ENCODE measurements at places on chromosomes 4 and X.

DNA sequence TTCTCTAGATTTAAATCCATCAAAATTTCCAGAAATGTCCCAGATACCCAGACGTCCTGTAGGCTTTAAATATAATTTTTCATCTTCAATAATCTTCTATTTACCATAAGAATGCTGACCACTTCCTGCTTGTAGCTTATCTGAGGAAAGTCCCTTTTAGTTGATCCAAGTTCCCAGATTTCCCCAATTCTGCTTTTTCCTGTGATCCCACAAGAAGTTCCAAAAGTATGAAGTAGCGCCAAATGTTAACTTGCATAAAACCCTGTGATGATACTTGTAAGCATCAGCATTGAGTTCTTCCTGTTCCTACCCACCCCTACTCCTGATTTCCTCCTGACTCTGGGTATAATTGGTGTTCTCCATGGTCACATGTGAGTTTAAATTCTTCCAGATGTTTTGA lies 10.6 kb upstream of the TLR8 start:
- DNase-seq: no peak

GRCh38 chr4:7843831-7844593 lies 95.6 kb downstream of the AFAP1 start:
- DNase-seq: no peak

DNA sequence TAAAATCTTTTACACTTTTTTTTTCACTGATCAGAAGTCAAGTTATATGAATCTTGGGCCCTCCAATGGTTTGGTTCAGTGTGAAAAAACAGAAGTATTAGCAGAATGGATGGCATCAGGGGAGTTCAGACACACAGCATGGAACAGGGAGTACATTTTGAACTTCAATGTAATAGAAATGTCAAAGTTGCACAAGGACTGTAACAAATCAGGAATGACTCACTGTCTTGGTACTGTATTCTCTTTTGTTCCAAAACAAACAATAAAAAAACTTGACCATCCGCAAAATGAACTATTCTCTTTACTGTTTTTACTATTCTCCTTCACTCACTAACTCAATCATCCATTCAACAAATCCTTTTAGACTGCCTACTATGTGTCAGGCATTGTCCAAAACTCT lies 401.0 kb downstream of the FSTL5 start:
- DNase-seq: no peak

DNA sequence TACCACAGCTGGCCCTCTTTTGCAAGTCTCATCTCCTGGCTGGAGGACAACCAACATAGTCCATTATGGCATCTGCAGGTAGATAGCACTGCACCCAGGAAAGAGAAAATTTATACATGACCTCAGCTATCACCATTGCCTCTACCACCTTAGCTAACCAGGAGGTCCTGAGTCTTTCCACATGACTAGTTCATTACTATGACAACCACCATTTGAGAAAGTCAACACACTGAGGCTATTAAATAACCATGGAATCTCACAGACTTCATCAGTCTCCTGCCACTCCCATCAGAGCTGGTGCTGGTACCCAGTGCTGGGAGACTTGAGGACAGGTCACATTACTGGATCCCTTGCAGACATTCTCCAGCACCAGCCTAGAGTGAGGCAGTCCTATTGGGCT lies 285.9 kb downstream of the GBA3 start:
- DNase-seq: no peak

- no peak for DNase-seq
Measured at GRCh38 chr4:20256381-20256881, 4.7 kb downstream of the SLIT2 start.

- no peak for DNase-seq
Measured at GRCh38 chrX:148574237-148574973, 74.0 kb downstream of the AFF2 start.

DNA sequence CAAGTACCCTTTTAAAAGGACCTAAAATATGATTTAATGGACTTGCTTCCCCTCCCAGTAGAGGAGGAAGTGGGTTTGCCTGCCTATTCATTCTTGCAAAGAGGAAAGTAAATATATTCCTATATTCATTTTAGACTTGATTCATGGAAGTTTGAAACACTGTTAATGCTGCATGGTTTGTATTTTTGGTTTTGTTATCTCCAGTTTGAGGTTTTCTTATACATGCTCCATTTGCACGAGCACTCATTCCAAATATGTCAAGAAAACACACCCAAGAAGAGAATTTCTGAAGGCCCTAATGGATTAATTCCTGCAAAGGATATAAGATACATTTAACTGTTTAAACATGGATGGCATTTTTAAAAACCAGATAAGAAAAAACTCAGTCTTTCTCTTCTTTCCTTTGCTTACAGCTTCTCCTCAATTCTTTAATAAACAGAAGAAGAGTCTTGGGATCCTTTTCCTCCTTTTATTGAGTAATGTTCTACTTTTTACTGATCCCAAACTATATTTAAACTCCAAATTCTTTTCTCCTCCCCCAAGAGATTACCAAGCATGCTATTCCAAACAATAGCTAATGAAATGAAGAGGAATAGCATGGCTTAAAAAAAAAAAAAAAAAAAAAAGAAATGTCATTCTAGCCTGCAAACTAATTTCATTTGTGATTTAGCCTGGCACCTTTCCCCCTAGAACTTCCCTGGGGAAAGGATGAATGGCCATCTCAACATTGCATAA lies 54.6 kb upstream of the LDB2 start:
- DNase-seq: no peak

DNA sequence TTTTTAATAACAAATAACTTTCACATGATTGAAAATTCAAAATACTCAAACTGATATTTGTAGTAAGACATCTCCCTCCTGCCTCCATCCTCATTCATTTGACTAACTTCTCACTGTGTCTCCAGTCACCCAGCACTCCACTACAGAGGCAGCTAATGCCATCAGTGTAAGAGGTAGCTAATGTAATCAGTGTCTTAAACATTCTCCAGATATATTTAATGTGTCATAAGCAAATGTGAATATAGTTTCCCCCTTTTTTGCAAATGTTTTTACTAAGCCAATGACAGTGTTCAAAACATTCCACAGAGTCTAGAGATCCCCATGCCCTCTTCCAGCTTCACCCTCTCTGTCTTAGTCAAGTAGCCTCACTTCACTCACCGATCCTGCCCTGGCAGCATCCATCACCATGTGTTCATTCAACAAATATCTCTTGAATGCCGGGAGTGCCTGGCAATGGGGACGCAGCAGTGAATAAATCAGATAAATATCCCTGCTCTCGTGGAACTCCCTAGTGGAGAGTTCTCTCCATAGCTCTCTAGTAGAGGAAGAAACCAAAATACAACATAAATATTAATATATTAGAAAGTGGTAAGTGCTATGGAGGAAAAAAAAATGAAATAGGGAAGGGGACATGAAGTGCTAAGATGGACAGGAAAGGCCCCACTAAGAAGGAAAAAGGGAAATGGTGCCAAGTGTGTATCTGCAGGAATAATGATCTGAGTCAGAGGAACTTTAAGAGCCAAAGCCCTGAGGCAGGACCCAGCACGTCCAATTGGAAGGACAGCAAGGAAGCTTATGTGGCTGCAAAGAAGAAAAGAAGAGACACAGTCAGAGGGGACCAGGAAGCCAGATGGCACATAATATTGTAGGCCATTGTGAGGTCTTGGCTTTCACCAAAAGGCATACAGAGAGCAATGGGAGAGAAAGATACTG lies 18.7 kb downstream of the SCFD2 start:
- no peak for DNase-seq

DNA sequence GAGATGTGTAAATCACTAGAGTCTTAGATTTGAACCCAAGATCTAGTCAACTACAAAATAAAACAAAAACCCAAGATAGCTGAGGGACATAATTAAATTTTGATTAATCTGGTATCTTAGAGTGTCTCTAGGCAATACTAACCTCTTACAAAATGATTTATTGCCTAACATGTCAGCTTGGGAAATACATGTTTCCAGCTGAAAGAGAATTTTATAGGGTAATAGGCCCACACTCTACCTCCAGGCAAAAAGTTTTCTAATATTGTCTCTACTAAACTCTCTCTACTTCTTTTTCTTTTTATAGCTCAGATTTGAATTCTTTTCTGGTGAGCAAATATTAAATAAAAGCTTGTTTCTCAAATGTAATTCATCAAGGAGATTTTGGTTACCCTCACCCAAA lies 263.2 kb downstream of the IL15 start:
- DNase-seq: no peak

GRCh38 chrX:15744181-15744867 lies 6.3 kb downstream of the CA5B start:
- no peak for DNase-seq

GRCh38 chrX:103124284-103124683 lies 31.3 kb upstream of the NXF3 start:
- no peak for DNase-seq

DNA sequence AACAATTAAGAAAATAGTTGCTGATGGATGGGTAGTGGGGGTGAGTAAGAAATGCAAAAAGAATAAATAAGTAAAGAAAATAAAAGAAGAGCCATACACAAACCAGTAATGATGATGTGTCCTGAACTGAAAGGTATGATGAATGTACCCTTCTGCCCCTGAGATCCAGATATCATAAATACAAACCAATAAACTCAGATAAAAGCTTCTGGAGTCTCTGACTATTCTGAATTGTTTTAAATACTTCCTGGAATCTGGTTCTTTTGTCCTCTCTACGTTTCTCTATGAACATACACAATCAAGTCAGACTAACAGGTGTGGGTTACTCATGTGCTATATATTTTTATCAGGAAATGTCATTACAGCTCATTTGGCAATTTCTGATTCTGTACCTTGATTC lies 153.4 kb downstream of the PPP1R2C start:
- DNase-seq: no peak

- no peak for DNase-seq
Measured at GRCh38 chrX:128334821-128335220, 282.6 kb upstream of the ACTRT1 start.

DNA sequence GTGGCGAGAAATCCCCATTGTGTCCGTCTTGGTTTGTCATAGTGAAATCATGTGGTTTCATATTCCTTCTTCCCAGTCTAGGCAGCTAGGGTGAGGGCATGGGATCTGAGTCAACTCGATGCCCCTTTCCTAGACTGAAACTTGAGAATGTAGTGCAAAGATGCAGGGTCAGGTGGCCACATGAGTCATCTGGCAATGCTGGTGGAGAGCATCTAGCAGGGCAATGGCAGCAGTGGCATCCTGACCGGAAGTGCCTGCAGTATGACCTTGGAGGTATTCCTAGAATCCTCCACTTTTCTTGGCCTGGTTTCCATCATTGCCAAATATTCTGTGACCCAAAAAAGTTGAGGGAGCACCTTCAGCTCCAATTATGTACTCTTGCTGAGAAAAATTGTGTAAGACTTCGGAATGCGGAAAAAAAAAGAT lies 39.1 kb upstream of the TMEM184C start:
- no peak for DNase-seq

- DNase-seq: no peak
Measured at GRCh38 chr4:169861593-169861992, 103.8 kb upstream of the HPF1 start.

GRCh38 chr4:87057835-87058355 lies 123.1 kb downstream of the AFF1 start:
- DNase-seq: no peak

- no peak for DNase-seq
Measured at GRCh38 chrX:36978886-36979285, 29.3 kb upstream of the FAM47C start.

GRCh38 chrX:13702111-13702789 lies 13.3 kb downstream of the RAB9A start:
- DNase-seq: no peak

DNA sequence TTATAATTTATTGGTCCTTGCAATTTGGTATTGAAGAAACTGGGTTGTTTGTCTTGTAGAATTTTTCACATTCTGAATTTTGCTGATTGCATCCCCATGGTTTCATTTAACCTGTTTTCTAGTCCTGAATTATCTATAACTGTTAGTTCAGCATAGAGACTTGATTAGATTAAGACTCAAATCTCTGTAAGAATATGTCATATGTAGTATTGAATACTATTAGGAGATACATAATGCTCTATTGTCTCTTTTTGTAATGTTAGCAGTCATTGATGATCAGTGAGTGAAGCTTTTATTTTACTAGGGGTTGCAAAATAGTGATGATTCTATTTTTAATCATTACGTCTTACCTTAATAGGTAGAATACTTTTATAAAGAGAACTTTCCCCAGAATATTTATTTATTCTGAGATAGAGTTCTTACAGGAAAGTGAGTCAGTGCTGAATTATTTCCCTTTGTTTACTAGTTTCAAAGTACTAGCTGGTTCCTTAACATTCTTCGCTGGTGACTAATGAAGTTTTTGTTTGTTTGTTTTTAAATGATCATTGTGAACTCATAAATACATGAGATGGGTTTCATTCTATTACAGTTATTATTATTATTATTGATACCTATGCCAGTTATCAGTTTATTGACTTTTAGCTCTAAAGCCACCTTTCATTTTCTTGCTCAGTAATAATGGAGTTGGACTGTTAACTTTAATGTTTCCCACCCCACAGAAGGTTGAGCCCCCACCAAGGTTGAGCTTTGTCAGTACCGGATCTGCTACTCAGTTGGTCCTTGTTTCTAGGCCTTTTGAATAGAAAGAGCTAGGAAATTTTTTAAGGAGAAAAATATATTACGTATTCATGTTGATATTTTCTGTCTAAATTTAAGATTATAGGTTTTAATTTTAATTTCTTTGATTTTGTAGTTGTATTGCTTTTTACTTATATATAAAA lies 102.3 kb downstream of the LARP1B start:
- DNase-seq: no peak

GRCh38 chrX:7435822-7436221 lies 287.9 kb upstream of the PUDP start:
- DNase-seq: no peak

DNA sequence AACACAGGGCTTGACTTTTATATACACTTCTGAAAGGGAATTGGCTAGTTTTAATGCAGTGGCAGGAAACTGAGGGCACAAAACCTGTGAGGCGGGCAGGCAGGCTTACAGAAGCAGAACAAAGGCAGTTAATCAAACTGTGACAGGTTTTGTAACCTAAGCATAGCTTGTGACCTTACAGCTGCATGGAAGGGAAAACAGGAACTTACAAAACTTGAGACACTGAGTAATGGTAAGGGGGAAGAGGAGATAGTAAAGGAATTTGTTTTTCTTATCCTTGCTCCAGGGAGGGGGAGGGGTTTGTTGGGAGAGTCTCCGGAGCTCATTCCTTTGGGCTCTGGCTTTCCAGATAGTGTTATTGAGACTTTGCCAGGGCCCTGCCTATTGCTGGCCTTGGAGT lies 55.6 kb downstream of the SLITRK4 start:
- no peak for DNase-seq

DNA sequence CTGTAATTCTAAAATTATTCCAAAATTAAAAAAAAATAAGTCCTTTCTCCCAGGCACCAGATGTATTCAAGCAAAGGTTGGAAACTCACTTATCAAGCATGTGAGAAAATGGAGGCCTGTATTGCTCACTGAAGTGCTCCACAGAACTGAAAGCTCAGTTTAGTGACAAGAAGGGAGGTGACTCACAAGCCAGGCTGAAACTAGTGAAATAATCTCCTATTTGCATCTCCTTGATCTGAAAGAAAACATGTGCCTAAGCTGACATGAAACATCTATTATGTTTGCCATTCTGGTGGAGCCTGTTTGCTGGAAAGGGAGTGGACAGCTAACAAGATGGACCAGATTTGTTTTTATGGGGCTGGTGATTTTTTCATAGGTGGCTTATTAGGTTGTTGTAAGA lies 54.0 kb upstream of the AMELX start:
- DNase-seq: no peak

- no peak for DNase-seq
Measured at GRCh38 chr4:54731552-54731951, 73.8 kb downstream of the KIT start.

GRCh38 chrX:37755025-37755424 lies 24.8 kb upstream of the CYBB start:
- peak; percentile 49 for DNase-seq

Measured in GM06990 (cell line).